ENCODE measurements at places on chromosomes 4 and X. TPM values are rescaled to one million over a fixed set of nuclear protein-coding genes. Genes with fewer than 3 reads are reported as not detected.

F8 gene
- total RNA-seq = 6.7 TPM

PLK4 gene
- 1.6 TPM for total RNA-seq

DRP2 gene
- 3.4 TPM for total RNA-seq

TCP11X2 gene
- 0.16 TPM for total RNA-seq

SPRY1 gene
- total RNA-seq = 19.6 TPM

PPEF2 gene
- total RNA-seq = not detected
